GM12892 (cell line): ENCODE measurements at places on chromosomes 1 and 21.

DNA sequence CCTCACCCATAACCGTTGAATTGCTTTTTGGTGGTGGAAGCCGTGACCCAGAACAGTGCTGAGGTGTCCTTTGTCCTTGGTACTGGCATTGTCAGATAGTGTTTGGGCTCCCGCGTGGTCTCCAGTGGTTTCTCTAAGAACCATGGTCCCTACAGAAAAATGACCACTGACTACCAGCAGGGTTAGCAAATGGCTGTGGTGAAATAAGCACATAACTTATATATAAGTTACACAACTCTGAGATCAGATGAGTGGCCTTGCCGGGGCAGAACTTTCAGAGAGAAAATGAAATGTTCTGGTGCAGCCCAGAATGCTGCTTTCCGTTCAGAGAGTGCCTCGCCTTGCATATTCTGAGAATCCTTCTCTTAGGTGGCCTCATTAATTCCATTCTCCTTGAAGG, 5.0 kb downstream of the SLC37A1 start:
- DNase-seq, result no peak

- no peak for DNase-seq
Measured at GRCh38 chr1:38085666-38086330, 39.2 kb upstream of the POU3F1 start.

GRCh38 chr1:92754000-92754718, 30.7 kb downstream of the EVI5 start:
- DNase-seq, result no peak

DNA sequence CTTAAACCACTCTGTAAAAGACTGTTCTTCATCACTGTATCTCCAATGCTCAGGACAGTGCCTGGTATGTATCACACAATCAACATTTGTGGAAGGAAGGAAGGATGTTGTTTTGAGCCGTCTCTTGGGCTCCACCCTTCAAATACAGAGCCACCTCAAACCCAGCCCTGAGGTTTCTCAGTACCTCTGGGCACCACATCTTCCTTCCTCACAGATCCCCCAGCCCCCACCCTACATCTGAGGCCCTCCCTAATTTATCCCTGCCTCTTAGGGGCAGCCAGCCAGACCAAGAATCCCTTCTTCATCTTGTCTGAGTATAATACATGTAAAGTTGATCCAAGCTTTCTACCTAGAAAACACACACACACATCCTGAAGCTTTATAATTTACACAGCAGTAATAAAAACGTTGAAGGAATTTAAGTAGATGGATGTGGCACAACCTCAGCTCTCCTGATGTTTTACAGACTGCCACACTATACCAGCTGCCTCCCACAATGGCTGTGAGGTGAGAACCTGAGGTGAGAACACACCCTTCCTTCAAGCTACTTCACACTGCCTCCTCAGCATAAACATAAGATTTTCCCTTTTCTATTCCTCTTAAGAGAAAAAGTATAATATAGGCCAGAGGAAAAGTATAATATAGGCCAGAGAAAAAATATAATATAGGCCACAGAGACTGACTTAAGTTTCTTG, 48.5 kb downstream of the CDC7 start:
- DNase-seq, result no peak

GRCh38 chr1:5444396-5444795, 547.8 kb downstream of the NPHP4 start:
- DNase-seq, result no peak

GRCh38 chr1:21298981-21299391, 8.7 kb upstream of the ECE1 start:
- no peak for DNase-seq
